ENCODE measurements at places on chromosomes 4 and X.

DNA sequence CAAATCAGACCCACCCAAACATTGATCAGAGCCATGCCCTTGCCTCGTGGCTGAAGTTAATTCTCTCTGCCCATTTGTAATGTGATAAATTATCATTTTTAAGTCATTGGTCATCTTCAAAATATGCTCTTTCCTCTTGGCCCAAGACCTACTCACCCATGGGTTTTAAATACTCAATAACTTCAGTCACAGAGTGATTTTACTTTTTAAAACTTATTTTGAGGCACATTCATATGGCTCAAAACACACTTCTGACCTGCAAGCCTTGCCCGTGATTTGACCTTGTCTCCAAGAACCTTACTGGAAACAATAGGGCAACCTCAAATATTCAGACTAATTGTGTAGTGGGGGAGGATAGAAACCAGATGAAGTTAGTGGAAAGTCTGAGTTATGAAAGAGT is 176.2 kb upstream of the LNX1 start:
- DNase-seq = no peak

- DNase-seq = no peak
These were observed 27.7 kb downstream of the FBXO8 start for GRCh38 chr4:174255786-174256185.

DNA sequence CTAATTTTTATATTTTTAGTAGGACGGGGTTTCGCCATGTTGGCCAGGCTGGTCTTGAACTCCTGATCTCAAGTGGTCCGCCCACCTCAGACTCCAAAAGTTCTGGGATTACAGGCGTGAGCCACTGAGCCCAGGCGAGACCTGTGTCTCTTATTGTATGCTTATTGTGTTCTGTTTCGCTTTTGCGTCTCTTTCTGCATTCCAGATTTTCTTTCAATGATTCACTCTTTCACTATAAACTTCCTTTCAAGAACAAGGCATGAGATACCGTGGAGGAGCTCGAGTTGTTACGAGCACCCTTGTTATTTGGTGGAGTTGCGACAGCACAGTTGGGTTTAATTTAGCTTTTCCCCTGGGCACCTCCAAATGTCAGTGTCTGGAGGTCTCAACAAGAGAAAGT is 366.7 kb upstream of the FAT1 start:
- no peak for DNase-seq

DNA sequence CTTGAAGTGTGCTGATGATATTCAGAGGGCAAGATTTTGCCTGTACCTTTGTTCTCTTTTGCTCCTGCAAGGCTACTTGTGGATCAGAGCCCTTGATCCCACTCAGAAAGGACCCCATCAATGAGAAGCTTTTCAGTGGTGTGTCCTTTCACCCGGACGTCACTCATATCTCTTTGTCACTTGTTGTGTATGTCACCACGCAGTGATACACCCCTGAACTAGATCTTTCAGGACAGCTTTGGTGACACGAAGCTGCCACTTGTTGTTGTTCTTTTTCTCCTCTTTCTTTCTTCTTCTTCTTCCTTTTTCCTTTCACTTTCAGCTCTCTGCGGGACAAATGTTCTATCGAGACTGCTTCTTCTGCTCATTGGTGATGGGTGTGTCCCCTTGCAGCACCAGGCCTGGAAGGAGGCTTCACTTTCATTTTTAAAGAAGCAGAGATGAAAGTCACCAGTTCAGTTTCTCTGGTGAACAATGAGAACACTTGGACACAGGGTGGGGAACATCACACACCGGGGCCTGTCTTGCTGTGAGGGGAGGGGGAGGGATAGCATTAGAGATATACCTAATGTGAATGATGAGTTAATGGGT is 83.6 kb downstream of the NBDY start:
- no peak for DNase-seq

GRCh38 chr4:187477224-187477623 is 518.3 kb upstream of the ZFP42 start:
- no peak for DNase-seq

GRCh38 chrX:118392716-118393115 is 46.8 kb downstream of the WDR44 start:
- DNase-seq = no peak

DNA sequence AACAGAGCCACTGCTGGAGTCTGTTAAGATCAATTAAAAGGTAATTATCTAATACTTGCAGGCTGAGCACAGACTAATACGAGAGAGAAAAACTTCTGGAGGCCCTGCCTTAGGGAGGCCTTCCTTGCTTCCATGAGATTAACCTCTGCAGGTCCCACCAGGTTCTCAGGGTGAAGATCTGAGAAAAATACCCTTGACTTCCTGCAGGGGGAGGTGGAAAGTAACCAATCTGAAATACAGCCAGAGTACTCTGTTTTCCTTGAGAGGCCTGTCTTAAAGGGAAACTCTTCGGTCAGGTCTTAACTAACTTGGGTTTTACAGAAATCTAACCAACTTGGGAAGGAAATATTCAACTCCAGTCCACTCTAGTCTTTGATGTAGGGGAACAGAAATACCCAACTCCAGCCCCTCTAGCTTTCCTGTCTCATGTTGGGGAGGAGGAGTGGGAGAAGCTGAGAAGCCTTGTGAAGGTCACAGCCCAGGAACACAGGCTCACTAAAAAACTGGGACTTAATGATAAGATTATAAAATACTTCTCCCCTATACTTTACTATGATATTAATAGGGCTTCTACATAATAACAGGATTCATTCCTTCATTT is 77.1 kb downstream of the TBCK start:
- no peak for DNase-seq

GRCh38 chrX:136159611-136160025 is 12.3 kb downstream of the FHL1 start:
- DNase-seq = no peak

GRCh38 chrX:5341902-5342301 is 886.8 kb downstream of the NLGN4X start:
- DNase-seq = no peak

DNA sequence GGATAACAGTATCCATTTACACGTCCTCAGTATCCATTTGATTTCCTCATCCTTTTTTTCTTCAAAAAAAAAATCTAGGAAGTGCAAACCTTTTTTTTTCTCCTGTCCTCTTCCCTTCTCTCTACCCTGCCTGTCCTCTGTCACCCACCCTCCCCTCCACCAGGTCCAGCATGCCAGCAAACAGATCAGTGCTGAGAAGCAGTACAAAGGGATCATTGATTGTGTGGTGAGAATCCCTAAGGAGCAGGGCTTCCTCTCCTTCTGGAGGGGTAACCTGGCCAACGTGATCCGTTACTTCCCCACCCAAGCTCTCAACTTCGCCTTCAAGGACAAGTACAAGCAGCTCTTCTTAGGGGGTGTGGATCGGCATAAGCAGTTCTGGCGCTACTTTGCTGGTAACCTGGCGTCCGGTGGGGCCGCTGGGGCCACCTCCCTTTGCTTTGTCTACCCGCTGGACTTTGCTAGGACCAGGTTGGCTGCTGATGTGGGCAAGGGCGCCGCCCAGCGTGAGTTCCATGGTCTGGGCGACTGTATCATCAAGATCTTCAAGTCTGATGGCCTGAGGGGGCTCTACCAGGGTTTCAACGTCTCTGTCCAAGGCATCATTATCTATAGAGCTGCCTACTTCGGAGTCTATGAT is 1.7 kb downstream of the SLC25A4 start:
- DNase-seq = no peak

DNA sequence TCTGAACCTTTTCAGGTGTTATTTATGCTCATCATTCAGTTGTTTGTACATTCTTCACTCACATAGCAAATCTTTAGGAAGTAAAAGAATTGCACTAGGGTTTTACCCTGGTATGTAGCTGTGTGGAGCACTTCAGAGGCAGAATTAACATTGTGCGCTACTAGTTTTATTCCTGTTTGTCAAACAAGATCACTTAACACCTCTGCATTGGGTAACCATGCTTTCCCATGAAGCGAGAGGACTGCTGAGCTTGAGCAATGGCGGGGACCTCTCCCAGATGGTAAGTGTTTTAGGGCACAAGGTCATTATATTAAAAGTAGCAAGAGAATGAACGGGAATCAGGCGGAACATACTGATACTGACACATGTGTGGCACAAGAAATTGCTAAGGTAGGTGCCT is 59.2 kb downstream of the SHROOM3 start:
- DNase-seq = no peak

DNA sequence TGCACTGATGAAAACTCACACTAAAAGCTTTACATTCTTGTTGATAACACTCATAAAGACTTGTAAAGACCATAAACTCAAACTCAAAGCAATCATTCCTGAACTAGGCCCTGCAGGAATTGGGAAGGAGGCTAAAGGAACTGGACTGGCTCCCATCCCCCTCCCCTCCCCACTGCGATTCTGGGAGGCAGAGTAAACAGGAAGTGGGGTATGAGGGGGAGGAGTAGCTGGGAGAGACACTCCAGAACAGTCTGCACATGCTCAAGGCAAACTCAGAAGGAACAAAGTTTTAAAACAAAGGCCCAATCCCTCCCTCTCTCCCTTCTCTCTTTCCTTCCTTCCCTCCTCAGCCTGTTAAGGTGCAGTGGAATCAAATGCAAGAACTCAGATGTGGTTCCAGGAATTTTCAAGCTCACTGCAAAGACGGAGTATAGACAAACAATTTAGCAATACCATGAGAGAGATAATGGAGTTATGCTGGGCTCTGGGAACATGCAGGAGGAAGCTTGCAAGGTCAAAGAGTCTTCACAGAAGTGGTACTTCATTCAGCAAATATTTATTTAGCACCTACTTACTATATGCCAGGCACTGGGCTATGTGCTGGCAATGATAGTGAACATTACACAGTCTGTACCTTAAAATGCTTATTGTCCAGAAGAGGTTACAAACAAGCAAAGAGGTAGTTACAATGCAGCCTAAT is 15.9 kb downstream of the MID1IP1 start:
- no peak for DNase-seq

DNA sequence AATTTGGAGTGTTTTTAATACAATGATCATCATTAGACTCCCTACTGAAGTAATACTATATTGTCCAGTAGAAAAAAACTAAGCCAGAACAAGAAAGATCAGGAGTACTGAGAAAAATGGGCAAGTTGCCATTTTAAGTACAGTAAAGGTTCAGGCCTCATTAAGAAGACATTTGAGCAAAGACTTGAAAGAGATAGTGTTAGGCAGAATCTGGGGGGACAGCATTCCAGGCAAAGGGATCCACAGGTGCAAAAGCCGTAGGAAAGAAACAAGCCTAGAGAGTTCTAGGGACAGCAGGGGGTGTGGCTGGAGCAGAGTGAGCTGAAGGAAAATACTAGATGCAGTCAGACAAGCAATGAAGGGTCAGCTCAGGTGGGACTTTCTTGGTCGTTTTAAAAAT is 58.1 kb upstream of the INTU start:
- DNase-seq = no peak

DNA sequence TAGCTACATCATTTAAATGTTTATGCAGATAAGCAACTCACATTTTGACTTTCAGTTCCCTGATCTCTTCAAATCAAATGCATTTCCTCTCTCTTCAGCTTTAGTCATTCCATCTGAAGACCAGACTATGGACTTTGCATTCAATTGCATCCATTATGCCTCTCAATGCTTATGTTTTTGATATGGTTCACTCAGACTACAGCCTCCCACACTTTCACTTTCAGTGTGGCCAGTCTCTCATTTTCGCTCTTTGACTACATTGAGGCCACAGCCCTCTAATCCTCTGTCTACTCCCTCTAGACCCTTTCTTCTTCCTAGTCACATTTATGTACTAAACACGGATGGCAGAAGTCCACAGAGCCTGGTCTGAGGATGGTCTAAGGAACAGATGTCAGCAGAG is 24.5 kb upstream of the VEGFC start:
- DNase-seq = no peak

DNA sequence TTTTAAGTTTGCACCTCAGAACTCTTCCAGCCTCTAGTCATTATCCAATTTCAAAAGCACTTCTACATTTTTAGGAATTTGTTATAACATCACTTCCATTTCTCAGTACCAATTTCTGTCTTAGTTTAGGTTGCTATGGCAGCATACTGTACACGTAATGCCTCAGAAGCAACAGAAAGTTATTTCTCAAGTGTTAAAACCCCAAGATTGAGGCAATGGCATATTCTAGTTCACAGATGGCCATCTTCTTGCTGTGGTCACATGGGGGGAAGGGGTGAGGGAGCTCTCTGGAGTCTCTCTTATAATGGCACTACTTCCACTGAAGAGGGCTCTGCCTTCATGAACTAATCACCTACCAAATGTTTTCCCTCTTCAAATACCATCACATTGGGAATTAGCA is 220.3 kb upstream of the CTSO start:
- no peak for DNase-seq

- no peak for DNase-seq
These were observed 61.8 kb downstream of the C4orf50 start for GRCh38 chr4:5956285-5957021.

- DNase-seq = no peak
These were observed 970.4 kb downstream of the RPA4 start for GRCh38 chrX:97854086-97854485.

All from stimulated activated CD4-positive, alpha-beta T cell treated with anti-CD3 and anti-CD28 coated beads, TNF-alpha, amount 100 ng/mL, for 1 hour (primary cell).